ENCODE measurements at places on chromosomes 7 and 10.

DNA sequence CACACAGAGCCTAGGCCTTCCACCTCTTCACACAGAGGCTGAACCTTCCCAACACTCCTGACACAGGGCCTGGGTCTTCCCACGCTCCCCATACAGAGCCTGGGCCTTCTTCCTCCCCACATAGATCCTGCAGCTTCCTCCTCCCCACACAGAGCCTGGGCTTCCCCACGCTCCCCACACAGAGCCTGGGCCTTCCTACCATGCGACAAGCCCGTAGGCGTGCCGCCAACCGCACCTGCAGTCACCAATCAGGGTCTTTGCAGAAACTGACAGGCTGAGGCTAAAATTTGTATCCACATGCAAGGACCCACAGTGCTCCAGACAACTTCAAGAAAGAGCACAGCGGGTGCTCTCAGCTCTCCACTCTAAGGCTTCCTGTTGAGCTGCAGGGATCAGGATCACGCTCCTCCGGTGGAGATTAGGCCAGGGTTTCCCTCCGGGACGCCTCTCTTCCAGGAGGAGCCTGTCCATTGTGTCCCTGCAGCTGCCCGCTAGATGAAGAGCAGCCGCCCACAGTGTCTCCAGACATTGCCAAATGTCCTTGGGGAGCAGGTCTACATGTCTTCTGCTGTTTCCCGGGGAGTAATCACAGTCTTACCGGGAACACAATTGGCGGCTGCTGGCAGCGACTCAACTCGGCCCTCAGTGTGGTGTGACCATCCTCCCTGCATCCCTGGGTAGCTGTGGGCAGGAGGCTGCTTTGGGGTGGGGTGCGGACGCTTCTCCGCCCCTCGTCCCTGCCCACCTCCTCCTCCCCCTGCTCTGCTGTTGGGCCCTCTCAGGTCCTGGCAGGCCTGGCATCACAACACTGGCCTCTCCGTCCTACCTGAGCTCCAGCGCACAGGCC lies 9.7 kb downstream of the CFAP46 start:
- DNase-seq = no peak

DNA sequence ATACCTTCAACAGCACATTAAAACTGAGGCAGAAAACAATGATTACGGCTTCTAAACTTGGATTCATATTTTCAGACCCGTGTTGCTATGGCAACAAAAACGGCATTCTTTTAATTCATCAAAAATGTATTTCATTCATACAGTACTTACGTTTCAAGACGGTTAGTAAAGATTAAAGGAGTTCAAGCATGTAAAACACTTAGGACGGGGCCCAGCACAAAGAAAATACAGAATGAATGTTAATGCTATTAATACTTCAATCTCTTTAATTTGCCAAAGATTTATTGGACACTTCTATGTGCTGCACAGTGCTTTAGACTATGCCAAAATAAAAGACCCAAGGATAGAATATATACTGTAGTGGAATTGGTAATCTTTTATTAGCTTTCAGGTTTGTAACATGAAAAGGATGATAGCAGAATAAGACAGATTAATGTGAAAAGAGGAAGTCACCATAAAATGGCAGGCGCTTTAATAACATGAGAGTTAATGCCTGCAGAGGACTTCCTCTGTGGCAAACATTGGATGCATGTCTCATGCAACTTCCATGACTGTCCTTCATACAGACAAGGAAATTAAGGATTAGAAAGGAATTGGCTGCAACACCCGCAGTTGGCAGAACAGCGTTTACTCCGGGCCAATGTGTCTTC lies 201.6 kb upstream of the KLF6 start:
- no peak for DNase-seq

GRCh38 chr10:11344550-11344949 lies 266.9 kb downstream of the USP6NL start:
- no peak for DNase-seq

DNA sequence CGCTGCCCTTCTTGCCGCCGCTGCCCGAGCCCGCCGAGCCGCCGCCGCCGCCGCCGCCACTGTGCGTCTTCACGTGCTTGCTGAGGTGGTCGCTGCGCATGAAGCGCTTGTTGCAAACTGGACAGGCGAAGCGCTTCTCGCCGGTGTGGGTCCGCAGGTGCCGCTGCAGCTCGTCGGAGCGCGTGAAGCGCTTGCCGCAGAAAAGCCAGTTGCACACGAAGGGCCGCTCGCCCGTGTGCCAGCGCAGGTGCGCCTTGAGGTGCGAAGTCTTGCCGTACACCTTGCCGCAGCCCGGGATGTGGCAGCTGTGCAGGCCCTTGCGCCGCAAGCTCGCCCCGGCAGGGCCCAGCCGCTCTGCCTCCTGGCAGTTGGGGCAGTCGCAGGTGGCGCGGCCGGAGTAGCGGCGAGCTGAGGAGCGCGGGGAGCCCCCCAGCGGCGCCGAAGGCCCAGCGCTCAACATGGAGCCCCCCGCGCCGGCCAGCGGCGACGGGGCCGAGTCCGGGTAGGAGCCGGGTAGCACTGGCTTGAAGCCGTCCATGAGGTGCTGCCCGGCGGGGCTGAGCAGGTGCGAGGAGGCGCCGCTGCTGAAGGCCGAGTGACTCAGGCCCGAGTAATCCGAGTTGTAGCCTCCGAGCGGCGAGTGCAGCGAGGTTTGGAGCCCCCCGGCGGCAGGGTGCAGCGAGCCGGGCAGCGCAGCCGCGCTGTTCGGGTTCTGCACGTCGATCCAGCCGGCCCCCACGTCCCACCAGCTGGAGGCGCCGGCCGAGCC lies 2.1 kb downstream of the SP8 start:
- DNase-seq = no peak

DNA sequence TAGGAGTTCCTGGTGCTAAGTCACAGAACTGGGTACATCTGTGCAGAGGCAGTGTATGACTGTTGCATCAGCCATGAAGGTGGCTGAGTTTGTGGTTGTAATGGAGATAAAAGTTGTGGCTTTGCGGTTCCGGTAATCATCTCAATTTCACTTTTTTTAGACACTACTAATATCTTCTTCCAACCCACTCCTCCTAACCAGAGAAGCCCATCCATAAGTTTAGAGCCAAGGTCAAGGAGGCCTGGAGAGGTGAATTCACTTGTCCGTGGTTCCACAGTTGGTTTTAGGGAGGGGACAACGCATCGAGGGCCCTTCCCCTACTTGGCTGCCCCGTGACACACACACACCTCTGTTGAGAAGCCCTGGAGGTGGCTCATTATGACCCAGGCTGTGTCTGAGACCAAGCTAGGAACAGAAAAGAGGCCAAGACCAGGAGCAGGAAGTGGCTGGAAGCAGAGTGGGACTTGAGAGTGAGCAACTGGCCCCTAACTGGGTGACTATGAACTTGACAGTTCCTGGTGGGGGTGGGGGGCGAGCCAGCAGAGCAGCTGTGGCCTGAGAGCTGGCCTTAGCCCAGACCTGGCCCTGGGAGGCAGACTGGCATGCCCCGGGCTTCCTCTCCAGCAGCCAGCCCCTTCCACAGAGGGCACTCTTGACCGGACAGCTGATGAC lies 66.8 kb upstream of the COL13A1 start:
- DNase-seq = no peak

GRCh38 chr7:106417273-106417902 lies 132.6 kb upstream of the NAMPT start:
- DNase-seq = no peak

DNA sequence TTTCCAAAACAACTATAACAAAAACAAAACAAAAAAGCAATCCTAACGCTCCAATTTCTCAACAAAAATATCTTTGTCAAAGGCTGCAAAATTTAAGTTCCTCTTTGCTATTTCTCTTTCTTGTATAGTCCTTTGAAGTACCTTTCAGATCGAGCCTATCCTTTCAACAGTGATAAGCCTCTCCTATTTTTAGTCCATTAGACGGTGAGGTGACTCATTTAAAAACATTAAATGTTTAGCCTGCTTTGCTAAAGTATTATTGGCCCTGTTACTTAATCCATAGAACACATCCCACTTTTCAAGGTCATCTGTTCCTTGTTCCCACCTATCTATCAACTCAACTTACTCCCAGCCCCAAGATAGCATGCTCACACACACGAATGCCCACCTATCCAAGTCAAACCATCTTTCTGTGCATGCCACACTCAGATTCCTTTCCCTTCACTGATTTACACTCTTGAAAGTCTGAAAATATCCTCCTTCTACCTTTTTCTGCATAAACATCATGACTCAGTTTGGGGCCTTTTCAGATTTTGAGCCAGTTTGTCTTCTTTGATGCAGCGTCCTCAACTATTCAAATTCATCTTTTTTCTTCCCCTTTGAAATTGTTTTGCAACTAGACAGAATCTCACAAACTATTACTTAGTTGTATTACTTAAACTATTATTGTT lies 224.9 kb upstream of the TMEM229A start:
- no peak for DNase-seq

- DNase-seq = no peak
Observed at GRCh38 chr7:136353287-136353686, 376.1 kb upstream of the MTPN start.

- DNase-seq = no peak
Observed at GRCh38 chr7:2140216-2141020, 92.3 kb downstream of the MAD1L1 start.

GRCh38 chr7:25707768-25708620 lies 444.0 kb upstream of the NFE2L3 start:
- DNase-seq = no peak

DNA sequence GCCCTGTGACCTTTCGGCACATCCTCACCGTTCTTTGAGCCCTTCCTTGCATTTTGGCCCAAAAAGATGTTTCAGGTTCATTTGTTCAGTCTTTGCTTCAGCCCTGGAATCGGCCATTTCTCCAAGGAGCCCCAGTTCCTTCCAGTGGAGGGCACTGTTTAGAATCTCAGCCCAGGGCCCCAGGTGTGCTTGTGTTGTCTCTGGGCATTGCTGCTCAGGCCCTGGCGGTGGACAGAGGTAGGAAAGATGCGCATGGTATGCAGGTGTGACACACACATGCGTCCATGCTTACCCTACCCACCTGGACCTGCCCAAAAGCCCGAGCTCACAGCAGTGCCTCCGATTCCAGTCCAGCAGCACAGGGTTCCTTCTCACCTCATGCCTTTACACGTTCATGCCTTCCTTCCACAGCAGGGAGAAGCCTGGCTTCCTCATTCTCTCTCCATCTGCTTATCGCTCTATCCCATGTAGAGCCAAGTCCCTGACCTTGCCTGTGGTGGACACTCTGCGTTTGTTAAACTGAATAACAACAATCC lies 70.6 kb downstream of the LHPP start:
- no peak for DNase-seq

DNA sequence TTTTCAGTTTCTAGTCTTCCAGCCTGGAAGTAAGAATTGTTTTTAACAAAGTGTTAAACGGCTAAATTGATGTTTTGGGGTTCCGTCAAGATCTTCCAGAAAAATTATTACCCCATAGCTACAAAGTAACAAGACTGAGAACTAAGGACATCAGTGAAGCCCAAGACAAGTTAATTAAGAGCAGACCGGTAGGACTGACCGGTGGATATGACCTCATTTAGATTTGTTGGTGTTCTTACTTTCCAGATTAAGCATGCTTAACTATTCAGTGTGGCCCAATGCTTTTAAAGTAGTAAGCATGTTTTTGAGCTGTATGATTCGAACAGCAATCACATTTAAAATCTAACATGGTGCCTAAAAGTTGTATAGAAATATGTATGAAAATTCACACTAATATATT lies 73.1 kb upstream of the RPA3 start:
- DNase-seq = no peak

Measured in mesenteric fat pad (tissue), 1 donor.